ENCODE measurements at places on chromosomes 4 and X.

GRCh38 chr4:170339522-170339921, 249.8 kb upstream of the AADAT start:
- no peak for DNase-seq

- no peak for DNase-seq
These were observed 73.1 kb downstream of the MTHFD2L start for GRCh38 chr4:74230902-74231499.

DNA sequence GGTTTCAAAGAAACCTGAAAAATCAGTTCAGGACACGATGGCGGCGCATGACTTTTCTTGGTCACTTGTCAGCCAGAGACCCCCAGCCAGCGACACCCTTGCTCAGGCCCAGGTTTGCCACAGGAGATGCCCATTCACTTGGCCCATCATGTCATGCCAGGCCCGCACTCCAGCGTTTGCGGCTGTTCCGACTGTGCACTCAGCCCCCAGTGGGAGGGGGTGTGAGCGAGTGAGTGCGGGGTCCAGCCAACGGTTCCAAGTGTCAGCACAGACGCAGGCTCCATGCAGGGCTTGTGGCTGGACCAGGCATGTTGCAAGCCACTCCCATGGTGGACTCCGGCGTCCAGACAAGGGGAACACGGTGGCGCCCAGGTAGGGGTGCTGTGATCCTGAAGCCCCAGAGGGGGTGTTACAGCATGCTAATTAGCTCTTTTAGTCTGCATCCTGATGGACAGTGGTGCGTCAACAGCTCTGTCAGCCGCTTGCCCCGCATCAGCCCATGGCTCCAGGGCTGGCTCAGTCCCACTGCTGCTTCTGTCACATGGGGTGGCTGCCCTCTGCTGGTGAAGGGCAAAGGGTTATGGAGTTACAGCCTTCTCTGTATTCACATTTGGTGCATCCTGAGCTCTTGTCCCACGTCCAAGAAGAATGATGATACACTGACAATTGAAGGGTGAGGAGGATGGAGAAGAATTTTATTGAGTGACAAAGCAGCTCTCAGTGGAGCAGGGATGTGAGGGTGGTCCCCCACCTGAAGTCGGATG, 3.7 kb upstream of the MAEA start:
- DNase-seq: no peak

- DNase-seq: no peak
These were observed 7.2 kb downstream of the SLC25A6 start for GRCh38 chrX:1384658-1385252.

DNA sequence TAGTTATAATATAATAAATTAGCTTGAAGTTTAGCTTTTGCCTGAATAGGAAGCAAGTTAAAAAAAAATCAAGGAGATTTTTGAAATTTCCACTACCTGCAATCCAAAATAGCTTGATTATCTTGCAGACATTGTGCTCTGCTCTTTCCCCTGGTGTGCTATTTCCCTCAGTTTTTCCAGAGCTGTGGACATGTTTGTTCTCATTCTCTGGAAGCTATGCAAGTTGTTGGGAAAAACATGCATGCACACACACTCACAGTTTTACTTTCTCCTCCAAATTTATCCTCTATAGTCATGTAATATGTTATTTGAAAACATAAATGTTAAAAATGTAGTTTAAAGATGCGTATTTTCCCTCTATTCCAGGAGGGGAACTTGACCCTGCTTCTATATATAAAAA, 225.8 kb upstream of the ARSJ start:
- DNase-seq: no peak

Data from NCI-H2107 (cell line).